ENCODE measurements at places on chromosomes 5 and 9. TPM values are rescaled to one million over a fixed set of nuclear protein-coding genes. Genes with fewer than 3 reads are reported as not detected.
A peak's percentile ranks its signal among the peaks of the same experiment; 100 is the strongest.

Gene SURF1
- 53.5 TPM for total RNA-seq

Gene ARID3C
- total RNA-seq, result not detected

Gene FGFR4
- total RNA-seq, result 3.6 TPM

GRCh38 chr5:174514983-174515394 lies 209.4 kb upstream of the MSX2 start:
- H3K4me1 ChIP-seq, result no peaks in the 10 kb centered on the region
- H3K27ac ChIP-seq, result no peak overlapping the region
- no peak for DNase-seq

DNA sequence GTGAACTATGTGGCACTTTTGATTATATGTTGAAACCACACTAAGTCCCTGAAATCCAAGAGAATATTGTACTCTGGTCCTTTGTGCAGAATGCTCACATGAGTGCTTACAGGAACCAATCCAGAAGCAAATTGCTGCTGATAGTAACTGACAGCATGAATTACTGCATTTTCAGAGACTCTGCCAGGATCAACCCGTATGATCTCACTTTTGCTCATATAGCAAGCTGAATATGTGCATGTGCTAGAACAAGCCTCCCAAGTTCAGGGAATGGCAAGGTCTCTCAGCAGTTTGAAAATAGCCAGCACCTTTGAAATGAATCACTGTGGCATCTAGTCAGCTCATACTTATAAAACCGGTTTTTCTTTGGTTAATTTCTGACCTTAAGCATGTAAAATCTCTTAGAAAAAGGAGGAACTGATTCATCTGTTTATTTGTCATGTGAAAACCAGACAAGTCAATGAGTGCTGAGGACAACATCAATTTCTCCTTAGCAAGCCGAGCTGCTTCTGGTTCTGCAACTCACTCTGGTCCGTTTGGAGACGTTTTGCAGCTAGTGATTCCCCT lies 215.7 kb upstream of the ELL2 start:
- H3K4me3 ChIP-seq, result no peak overlapping the region
- H3K36me3 ChIP-seq, result no peaks in the 10 kb centered on the region
- no peaks in the 10 kb centered on the region for H3K4me1 ChIP-seq
- no peak for DNase-seq

GRCh38 chr9:36903541-36904435 lies 130.3 kb downstream of the PAX5 start:
- peaks cover 3% of the 10 kb centered on the region for H3K27me3 ChIP-seq
- no peaks in the 10 kb centered on the region for H3K36me3 ChIP-seq
- no peaks in the 10 kb centered on the region for H3K4me1 ChIP-seq
- no peak overlapping the region for H3K27ac ChIP-seq
- no peak overlapping the region for H3K4me3 ChIP-seq
- DNase-seq, result no peak

DNA sequence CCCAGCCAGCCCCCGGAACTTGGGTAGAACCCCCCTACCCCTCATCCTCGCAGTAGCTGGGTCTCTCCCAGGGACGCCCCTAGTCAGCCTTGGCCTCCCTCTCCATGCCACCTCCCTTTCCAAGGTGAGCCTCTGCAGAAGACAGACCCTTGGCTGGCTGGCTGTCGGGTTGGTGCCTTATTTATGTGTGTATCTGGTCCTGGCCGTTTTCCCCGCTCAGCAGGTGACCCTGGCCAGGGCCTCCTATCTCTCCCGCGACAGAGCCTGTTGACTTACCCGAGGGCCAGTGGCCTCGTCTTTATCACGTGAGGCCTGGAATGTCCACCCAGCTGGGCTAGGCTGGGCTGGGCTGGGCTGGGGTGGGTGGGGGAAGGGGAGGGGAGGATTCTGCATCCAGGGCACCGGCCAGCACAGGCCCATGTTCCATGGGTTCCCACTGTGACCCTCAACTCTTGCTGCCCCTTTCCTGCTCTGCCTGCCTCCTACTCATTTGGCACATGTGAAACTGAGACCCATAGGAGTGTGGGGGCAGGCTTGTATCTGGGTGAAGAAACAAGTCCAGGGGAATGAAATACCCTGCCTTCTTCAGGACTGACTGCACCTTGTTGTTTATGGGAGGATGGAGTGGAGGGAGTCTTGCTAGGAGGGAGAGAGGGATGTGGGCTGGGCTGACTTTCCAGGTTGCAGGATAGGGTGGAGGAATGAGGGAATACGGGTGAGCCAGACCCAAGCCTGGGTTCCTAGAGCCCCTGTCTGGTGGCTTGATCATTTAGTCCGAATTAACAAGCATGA lies 3.1 kb downstream of the CXXC5 start:
- H3K27me3 ChIP-seq, result peaks cover 3% of the 10 kb centered on the region
- H3K27ac ChIP-seq, result no peak overlapping the region
- no peak for DNase-seq
- H3K4me1 ChIP-seq, result peaks cover 39% of the 10 kb centered on the region

GRCh38 chr5:43123887-43124286 lies 3.2 kb downstream of the ZNF131 start:
- peaks cover 30% of the 10 kb centered on the region for H3K4me1 ChIP-seq
- H3K4me3 ChIP-seq, result no peak overlapping the region
- H3K36me3 ChIP-seq, result peaks cover 10% of the 10 kb centered on the region

DNA sequence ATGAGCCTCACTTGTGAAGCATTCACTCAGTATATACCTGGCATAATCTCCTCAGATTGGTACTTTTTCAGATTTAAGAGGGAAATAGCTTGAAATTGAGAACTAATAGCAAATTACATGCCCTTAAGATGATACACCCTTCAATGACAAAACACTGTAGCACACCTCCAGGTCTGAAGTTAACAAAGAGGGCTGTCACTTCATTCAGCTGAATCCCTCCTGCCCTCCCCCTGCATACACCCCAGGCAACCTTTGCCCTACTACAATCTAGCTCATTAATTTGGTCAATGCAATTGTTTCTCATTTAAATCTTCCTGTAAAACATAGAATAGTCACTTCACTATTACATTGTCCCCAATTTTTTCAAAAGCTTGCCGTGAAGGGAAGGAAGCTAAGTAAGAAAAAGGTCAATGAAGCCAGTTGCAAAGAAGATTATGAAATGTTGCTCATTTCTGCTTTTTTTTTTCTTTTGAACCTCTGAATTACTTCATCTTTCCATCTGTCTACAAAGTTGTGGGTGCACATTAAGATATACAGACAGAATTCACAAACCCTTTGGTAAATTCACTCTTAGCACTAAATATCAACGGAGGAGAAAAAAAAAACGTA lies 294.8 kb upstream of the PTGER4 start:
- peak overlapping the region; percentile 48 for H3K27ac ChIP-seq
- DNase-seq, result no peak
- H3K4me1 ChIP-seq, result peaks cover 23% of the 10 kb centered on the region

DNA sequence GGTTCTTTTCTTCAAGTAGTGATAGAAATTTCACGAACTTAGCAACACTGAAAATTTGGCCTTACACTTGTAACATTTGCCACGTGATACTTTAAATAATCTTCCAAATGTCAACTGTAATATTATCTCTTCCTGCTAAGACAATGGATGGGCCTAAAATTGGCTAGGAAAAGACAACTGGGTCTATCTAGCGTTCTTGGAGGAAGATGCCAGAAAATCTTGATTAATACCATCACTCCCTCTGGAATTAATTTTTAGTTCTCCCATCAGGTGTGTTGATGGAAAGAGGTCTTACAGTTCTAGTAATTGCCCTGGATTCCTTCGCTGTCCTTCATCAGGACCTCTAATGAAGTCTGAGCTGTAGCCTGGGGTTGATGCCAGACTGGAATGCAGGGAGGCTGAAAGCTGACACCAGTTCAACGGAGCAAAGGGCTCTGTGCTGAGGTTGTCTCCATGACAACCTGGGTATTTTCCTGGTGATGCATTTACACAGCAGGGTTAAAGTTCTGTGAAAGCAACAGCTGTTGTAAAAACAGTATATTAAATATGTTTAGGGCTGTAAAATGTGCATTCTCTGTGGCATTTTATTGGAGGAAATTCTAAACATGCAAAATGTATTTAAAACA lies 92.3 kb downstream of the GAS1 start:
- H3K4me3 ChIP-seq, result no peak overlapping the region
- DNase-seq, result no peak
- no peaks in the 10 kb centered on the region for H3K4me1 ChIP-seq
- H3K36me3 ChIP-seq, result no peaks in the 10 kb centered on the region

- H3K36me3 ChIP-seq, result no peaks in the 10 kb centered on the region
- no peak for DNase-seq
- H3K4me3 ChIP-seq, result no peak overlapping the region
- no peaks in the 10 kb centered on the region for H3K4me1 ChIP-seq
- H3K27ac ChIP-seq, result no peak overlapping the region
Measured at GRCh38 chr9:88302579-88303324, 85.5 kb upstream of the SPIN1 start.

Data from naive thymus-derived CD4-positive, alpha-beta T cell (primary cell).